Chondrocyte (in vitro differentiated cells): ENCODE measurements at places on chromosomes 4 and X. TPM values are rescaled to one million over a fixed set of nuclear protein-coding genes. Genes with fewer than 3 reads are reported as not detected.
A peak's percentile ranks its signal among the peaks of the same experiment; 100 is the strongest.

Gene RNF212
- total RNA-seq, result 4.6 to 12.8 TPM (median 9.1 TPM) in 3 replicates

Gene TBCK
- 26.0 to 38.3 TPM (median 28.2 TPM) in 3 replicates for total RNA-seq

Gene ANXA5
- total RNA-seq, result 585 to 828 TPM (median 589 TPM) in 3 replicates

Gene CITED1
- 0.68 to 0.77 TPM (median 0.77 TPM) in 3 replicates for total RNA-seq

Gene IL15
- 0.90 to 4.2 TPM (median 1.3 TPM) in 3 replicates for total RNA-seq

Gene LYAR
- 6.3 to 9.5 TPM (median 6.6 TPM) in 3 replicates for total RNA-seq

Gene ALG13
- total RNA-seq, result 53.8 to 75.4 TPM (median 56.1 TPM) in 3 replicates

Gene STATH
- not detected in 3 replicates for total RNA-seq

Gene BEND4
- not detected in 3 replicates for total RNA-seq

Gene EXOC1L
- not detected in 3 replicates for total RNA-seq

Gene PABPC4L
- 2.9 to 4.3 TPM (median 3.2 TPM) in 3 replicates for total RNA-seq

Gene GABRB1
- total RNA-seq, result not detected in 3 replicates

Gene NUDT10
- total RNA-seq, result 0.94 to 1.8 TPM (median 1.7 TPM) in 3 replicates

Gene SATL1
- 0.15 TPM in 1 of 3 replicates, not detected in the others for total RNA-seq

Gene ING2
- 10.3 to 14.2 TPM (median 11.0 TPM) in 3 replicates for total RNA-seq

Gene PF4V1
- total RNA-seq, result not detected in 3 replicates

Gene ZAR1
- not detected in 3 replicates for total RNA-seq

Gene IBSP
- 0.90 to 0.95 TPM in 2 of 3 replicates, not detected in the other for total RNA-seq

Gene STBD1
- total RNA-seq, result 3.6 to 15.0 TPM (median 12.9 TPM) in 3 replicates

Gene HOPX
- total RNA-seq, result 2.0 to 2.7 TPM in 2 of 3 replicates, not detected in the other

GRCh38 chr4:41148292-41148691, 66.0 kb downstream of the APBB2 start:
- DNase-seq, result no peak

GRCh38 chrX:16756724-16757123, 29.5 kb upstream of the TXLNG start:
- DNase-seq, result no peak

DNA sequence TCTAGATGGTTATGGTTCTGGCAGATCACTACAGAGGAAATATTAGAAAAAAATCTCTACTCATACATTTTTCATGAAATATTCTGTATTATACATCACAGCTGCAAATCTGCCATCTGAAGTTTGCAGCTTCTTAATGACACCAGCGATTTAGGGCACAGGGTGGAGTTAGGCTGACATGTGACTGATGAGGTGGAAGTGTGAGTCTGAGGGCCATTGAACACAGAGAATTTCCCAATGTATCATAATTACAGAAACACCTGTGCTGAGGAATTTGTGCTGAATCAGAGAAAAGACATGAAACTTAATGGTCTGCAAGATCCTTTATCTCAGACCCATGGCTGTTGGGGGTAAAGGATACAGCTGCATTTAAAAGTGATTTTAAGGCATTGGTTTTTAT, 2025.6 kb upstream of the AGA start:
- DNase-seq, result no peak

DNA sequence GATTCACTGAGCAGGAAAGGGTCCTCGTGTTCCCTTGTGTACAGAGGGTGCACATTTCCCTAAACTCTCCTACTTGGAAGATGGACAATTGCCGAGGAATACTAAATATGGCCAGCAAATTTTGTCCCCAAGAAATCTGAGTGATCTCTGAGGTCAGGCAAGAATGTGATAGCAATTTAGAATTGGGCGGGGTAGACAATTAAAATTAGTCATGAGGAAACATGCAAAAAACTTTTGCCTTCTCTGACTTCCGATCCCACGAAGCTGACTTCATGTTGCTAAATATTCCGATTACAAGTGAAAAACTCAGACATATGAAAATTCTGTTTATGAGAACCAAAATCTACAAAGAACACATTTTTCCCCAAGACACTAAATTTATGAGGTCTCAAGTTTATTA, 453.9 kb upstream of the ZFP42 start:
- no peak for DNase-seq

GRCh38 chr4:101669138-101669831, 121.2 kb upstream of the BANK1 start:
- DNase-seq, result no peak

- DNase-seq, result peak; percentile 22
Measured at GRCh38 chrX:56800307-56800706, 71.3 kb downstream of the NBDY start.

GRCh38 chrX:68571610-68572311, 72.9 kb downstream of the YIPF6 start:
- no peak for DNase-seq

DNA sequence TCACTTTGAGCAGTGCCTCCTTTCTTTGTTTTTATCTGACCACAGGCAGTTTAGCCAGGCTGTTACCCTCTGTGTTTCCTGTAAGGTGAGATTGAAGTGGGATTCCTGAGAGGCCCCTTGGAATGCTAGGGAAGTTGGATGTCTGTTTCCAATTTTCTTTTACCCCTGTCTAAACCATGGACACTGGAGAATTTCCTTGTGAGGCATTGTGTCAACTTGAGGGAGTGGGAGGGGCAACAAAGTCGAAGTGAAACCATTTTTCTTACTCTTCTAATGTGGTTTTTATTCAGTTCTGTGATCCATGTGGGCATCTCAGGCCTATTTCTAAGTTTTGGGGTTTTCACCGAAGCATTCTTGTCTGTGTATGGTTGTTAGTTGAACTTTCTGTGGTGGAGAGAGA, 296.1 kb upstream of the UGT8 start:
- DNase-seq, result no peak

- DNase-seq, result no peak
Measured at GRCh38 chr4:4457803-4458553, 71.1 kb downstream of the NSG1 start.

- no peak for DNase-seq
Measured at GRCh38 chr4:88223516-88223915, 60.8 kb downstream of the PPM1K start.

DNA sequence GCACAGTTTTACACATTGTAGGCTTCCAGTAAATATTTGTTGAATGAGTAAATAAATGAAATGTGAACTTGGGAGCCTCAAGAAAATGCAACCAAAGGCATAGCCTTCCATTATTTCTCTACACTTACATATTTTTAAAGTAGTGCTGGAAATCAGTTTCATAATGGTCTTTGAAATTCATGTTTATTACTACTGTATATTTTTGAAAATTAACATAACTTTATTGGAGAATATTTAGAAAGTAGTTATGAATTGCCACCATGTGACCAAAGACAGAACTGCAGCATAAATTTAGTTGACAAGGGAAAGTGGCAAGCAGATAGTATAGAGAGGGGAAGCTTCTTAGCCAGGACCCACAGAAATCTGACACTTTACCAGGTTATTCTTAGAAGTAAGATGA, 6.4 kb downstream of the TCEAL8 start:
- no peak for DNase-seq

DNA sequence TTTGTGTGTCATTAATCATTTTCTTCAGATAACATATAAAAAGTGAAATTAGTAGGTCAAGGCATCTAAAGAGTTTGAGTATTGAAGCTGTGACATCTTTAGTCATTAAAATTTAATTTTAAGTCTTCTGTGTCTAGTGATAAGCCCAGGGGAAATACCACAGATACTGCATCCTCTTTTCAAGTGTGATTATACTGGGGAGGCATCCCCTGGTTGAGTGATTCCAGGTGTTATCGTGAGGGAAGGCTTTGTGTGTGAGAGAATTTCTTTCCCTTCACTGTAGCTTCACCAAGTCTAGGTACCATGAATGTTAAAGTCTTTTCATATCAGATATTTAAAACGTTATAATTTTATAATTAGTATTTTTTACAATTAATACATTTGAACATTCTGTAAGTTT, 193.4 kb downstream of the FRAS1 start:
- DNase-seq, result no peak

DNA sequence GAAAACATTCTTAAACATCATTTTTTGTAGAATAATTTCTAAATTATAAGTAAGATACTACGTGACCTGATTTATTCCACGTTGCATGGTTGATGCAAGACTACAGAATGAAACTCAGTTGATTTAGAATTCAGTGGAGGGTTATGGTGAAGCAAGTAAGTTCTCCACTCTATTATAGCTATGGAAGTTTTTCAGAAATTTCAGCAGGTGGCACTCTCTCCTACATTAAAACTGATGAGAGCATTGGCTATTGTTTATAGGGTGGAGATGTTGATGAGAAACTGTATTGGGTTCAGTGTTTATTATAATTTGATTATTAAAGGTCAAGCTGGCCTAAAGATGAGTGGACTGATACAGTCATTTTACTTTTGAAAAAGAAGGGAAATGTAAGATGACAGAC, 88.0 kb downstream of the FNIP2 start:
- DNase-seq, result no peak

DNA sequence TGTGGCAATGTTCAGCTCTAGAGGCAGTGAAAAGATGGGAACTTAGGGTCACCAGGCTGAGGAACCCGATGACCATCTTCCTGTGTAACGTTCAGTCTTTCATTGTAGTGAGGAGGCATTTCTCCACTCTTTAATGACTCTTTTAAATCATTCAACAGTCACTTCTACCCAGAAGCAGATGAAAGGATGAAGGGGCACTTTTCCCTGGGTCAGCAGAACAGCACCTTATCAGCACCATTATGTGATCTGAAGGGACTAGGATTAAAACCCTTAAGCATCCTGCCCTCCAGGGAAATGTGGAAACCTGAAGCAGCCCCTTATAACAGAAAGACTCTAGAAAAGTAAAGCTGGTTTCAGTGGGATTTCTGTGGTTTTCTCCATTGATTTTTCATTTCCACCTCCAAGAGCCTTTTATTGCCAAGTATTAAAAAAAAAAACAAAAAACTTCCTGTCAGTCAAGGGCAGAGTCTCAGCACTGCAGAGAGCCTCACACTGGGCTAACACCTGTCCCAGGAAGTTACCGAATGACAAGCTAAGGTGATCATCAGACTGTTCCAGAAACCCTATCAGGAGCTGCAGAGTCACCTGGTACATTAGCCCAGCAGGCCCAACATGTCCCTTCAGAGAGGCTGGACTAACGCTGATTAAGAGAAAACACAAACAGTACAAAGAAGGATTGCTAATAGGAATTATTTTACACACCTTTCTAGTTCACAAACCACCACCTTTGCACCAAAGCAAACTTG, 185.9 kb downstream of the SHROOM3 start:
- DNase-seq, result no peak
